ENCODE measurements at places on chromosomes 7 and 10.

DNA sequence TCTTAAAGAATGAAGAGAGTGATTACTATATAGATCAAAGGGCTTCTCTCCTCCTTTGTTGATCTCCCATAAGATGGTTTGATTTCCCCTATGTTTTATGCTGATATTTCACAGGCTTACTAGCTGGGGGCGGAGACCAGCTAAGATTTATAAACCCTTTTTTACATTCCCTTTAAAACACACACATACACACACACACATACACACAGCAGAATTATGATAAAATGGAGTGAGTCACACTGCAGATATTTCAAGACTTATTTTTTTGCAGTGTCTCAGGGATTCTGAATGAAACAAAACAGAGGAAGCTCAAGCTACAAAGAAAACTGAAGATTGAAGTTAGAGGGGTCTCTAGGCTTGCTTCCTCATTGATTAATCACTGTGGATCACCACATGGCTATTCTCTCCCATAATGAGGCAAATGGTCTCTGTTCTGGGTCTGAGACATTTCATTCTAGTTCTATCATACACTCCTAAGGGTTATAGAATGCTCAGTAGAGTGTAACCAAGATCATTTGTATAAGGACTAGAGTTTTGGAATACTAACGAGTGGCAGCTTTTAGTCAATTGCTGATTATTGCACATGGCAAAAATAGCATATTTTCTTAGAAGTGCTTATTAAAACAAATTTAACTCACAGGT is 18.6 kb downstream of the INA start:
- DNase-seq: no peak

- DNase-seq: no peak
Measured at GRCh38 chr7:157679607-157680006, 342.8 kb downstream of the DNAJB6 start.

DNA sequence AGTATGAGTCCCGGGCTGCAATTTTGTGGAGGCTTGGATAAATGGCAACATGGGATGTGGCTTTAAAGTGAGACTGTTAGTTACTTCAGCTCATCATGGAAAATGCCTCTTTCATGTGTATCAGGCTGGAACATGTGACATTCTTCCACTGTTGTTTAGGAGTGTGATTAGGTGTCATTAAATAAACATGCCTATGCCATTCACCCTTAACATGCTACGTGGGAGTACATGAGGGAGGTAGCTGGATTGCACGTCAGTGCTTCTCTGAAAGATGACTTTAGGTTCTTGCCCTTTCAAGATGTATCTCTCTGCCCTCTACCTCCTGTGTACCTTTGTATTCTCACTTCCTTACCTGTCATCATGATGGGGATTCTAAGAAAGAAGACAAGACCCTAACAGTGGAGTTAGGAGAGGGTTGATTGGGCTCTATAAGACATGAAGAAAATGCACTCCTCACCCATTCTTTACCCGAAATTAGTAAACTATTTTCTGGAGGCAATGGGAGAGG is 8.9 kb downstream of the AKR1E2 start:
- DNase-seq: no peak

- no peak for DNase-seq
Measured at GRCh38 chr10:35558276-35558675, 46.9 kb upstream of the GJD4 start.

- no peak for DNase-seq
Measured at GRCh38 chr7:143493751-143494150, 16.1 kb downstream of the TAS2R41 start.

DNA sequence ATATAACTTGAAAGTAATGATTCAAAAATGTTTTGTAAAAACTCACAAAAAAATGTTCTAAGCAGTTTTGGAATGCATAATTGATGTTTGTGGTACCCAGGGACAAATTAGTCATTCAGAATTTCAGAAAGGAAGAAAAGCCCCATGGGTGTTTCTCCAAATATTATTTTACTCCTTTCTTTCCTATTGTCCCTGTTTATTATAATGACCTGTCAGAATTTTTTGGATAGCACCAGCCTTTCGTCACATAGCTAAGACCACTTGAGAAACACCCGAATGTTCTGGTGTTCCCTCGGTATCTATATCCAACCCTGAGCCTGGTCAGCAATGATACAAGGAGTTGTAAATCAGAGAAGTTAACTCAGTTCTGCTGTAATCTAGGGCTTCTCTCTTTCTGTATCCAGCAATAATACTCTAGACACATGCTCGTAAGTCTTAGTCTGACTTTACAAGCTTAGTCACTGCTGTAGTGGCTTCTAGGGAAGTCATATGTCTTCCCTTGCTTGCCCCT is 64.8 kb upstream of the MEOX2 start:
- no peak for DNase-seq

DNA sequence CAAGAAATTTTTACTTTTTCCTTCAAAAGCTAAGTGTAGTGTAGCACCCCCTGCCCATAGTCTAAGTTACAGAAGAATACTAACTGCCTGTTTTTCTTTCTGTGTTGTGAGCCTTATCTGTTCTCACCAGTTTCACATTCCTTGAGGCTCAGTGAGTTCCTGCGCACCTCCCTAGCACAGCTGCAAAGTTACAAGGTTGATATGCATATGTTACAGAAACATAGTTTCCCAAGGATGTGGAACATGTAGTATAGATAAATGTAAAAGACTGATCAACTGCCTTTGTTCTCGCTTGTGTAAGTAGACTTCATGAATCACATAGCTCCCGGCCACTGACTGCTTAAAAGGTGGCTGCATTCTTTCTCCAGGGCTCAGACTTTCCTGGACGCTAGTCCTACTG is 6.7 kb upstream of the ZNF33B start:
- no peak for DNase-seq

DNA sequence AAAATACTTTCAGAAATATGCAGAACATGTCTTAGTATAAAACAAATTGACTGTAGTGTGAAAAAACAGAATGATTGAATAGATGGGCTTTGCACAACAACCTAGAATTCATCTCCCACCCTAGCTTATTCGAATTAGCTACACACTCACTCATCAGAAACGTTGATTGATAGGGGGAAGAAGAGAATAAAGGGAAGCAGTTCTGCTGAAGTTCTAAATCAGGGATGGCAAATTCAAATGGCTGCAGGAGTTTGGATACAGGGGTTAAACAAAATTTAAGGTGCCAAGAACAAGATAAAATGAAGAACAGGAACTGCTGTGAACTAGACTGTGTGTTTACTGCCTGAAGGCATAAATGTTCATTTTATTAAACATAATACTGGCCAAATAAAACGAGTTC is 9.0 kb downstream of the CD36 start:
- DNase-seq: no peak

- DNase-seq: no peak
Measured at GRCh38 chr10:101625821-101626412, 37.8 kb downstream of the DPCD start.

- no peak for DNase-seq
Measured at GRCh38 chr7:151078233-151079040, 2.2 kb downstream of the FASTK start.

DNA sequence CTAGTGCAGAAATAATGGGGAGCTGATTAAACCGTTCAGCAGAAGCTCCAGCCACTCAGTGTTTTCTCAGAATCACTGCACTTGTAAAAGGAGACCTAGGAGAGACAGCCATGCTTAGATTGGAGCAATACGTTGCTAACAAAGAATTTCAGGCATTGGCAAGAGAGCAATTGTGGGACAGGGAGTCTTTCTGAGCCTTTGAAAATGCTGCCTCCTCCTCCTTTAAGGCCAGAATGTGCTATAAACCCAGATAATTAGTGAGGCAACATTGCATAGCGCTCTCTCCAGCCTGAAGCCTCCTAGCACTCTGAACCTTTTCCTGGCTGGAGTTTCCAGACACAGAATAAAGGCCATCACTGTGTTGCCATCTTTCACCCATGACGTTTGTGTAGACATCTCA is 18.5 kb upstream of the PTPRN2 start:
- no peak for DNase-seq

All from stimulated activated CD4-positive, alpha-beta T cell treated with anti-CD3 and anti-CD28 coated beads, TNF-alpha, amount 100 ng/mL, for 24 hours (primary cell).